Right hindlimb (tissue), 1 donor: ENCODE measurements at places on chromosomes 12 and 14.

GRCh38 chr12:52629281-52630007, 11.1 kb upstream of the KRT73 start:
- no peak for DNase-seq

DNA sequence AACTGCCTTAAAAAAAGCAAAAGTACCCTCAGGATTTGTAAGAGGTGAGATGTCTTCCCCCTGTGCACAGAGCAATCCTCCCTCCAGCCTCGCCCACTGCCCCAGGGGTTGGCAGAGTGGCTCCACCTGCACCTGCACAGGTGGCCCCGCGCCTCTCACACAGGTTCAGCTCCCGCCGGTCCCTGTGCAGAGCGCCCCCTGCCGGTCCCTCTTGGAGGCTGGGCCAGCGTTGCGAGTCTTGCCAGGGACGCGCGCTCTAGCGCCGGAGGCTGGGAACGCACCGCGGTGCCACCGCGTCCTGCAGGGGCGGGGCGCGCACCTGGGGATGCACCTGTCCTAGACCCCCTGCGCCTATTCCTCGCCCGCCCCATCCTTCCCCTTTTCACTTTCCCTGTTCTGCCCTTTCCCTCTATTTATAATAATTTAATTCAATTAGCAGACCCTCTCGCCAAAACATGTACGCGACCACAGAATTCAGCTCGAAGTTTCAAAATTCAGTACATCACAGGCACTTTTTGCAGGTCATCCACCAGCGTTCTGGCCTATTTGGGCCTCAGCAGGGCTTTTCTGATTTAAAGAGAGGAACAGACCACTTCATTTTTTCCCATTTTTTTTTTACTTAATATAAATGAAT, 618.6 kb downstream of the AACS start:
- DNase-seq, result no peak

DNA sequence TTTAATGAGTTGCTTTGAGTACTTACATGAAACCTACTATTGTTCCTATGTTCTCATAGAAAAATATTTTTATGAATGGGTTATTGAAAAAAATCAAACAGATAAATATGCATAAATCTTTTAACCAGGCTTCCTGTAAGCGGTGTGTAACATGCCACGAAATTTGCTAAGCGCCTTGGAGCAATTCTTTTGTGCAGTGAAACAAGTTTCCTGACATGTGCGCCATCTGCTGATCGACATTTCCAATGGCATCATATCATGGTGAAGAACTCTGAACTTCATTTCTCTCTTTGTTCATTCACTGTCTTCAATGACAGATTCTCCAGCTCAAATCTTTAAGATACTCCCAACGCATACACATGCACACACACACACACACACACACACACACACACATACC, 145.6 kb upstream of the NAV3 start:
- DNase-seq, result peak; percentile 82

DNA sequence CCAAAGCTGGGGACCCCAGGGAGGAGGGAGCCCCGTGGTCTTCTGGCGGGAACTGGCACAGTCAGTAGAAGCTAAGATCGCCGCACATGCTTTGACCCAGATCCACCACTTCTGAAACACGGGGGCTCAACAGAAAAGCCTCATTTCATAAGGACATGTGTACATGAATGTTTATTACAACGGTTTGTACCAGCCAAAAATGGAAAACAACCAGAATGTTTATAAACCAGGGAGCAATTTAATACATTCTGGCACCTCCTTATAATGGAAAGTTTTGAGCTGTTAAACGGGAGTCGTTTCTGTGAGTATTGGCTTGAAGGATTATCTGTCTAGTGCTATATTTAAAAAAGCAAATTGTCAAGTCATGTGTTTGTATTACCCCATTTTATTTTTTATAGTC, 7.3 kb upstream of the TMEM179 start:
- DNase-seq, result no peak

GRCh38 chr12:90631591-90632212, 323.3 kb downstream of the CCER1 start:
- DNase-seq, result no peak

DNA sequence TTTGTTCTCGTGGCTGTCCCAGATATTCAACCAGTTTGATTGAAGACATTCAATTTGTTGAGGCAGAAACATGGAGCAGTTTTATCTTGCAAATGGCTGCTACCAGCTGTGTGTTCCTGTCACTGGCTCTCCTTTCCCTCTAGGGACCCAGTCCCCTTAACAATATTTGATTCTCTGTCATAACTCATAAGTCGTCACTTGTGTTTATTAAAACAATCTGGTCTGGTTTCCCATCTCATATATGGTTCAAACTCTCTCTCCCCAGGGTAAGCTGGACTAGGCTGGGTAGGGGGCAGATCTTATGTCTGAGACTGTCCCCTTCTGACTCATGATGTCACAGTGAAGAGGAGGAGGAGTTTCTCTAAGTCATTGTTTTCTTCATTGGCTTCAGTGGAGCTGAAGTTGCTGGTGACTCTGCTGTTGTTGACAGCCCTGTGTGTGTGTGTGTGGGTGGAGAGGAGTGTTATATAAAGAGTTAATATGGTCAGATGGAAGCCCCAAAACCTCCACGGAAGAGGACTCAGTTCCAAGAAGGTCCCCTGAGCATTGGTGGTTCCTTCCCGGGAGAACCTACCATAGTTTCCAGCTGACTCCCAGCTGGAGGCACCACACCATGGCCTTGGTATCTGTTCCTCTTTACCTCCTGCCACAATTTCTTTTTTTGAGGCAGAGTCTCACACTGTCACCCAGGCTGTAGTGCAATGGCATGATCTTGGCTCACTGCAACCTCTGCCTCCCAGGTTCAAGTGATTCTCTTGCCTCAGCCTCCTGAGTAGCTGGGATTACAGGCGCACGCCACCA, 16.1 kb upstream of the GNG2 start:
- no peak for DNase-seq

DNA sequence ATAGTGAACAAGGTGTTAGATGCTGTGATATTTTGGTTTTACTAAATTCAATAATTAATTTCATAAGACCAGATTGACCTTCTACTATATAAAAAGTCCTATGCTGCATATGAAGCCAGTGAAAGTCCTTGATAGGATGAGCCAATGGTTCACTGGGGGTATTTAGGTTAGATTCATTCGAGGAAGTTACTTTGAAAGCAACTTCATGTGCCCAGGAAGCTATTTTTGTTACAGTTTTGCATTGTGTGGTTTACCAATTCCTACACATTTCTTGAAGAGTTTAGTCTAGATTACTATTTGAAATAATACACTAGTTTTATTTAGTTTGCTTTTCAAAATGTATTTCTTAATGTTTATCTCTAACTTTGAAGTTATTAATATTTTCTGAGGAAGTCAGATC, 58.5 kb upstream of the RMST start:
- DNase-seq, result no peak

- DNase-seq, result no peak
Observed at GRCh38 chr14:105989566-105990302, 463.4 kb downstream of the TMEM121 start.

- no peak for DNase-seq
Observed at GRCh38 chr12:98345308-98345876, 170.0 kb upstream of the TMPO start.

GRCh38 chr12:76790564-76791552, 26.9 kb downstream of the ZDHHC17 start:
- no peak for DNase-seq

DNA sequence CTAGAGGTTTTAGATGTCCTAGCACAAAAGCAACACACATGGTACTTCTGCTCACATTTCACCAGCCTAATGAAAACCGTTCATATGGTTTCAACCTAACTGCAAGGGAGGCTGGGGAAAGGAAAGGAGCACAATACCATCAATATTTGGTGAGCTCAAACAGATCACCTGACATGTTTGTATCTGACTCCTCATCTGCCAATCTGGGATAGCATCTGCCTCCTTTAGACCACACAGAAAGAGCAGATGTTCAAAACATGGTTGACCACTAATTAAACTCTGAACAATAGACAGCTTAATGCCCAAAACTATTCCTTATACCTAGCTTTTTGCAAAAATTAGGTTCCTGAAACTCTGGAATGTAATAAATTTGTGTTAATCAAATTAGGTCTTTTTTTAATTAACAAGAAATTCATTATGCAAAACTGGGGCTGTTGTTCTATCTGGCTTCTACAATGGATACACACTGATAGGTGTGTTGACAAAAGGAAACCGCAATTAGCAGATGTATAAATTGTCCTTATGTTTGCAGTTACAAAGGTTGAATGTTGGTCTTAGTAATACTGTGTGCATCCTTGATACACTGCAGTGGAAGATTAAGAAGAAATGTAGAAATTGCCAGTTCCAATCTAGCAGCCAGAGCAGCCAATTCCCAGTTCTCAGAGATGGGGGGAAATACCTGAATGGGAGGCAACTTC, 89.3 kb downstream of the DUSP6 start:
- no peak for DNase-seq

DNA sequence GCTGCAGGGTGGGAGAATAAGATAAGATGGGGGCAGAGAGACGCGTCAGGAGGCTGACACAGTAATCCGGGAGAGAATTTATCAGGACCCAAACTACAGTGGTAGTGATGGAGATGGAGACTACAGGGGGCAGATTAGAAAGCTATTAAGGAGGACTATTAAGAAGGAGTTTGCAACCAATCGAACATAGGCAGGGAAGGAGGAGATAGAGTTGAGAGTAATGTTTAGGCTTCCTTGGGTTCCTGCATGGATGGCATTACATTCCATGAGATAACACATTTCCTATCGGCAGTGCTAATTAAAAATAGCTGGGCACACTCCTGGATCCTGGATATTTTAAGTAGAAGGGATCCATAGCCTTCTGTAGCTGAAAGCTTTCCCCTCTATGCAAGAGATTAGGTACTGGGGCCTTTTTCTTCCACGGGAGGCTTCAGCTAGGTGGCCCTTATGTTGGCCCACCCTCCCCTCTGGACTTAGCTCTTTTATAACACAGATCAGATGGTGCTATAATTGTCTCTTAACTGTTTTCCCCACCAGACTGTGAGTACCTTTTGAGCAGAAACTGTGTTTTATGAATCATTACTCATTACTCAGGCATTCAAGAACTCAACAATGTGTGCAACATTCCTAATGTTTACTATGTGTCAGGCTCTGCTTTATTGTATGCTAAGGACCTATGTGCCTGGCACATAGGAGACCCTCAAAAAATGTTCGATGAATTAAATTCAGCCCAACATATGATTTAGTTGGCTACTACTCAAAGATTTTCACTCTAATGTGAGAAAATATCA, 113.0 kb downstream of the RMST start:
- no peak for DNase-seq

- no peak for DNase-seq
Observed at GRCh38 chr14:95835121-95835730, 41.4 kb upstream of the TUNAR start.

DNA sequence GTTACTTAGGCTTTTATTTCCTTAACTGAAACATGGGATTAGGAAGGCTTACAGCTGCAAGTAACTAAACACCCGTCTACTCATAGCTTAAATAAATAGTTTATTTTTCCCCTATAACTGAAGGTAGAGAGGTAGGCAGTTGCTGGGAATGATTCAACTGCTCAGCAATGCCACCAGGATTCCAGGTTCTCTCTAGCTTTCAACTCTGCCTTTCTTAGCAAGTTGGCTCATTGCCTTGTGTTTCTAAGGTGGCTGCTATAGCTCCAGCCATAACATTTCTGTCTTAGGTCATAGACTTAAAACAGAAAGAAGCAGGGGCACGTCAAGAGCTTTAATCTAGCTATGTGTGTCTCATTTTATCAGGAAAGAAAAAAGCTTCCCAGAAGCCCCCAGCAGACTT, 103.7 kb upstream of the MDM1 start:
- no peak for DNase-seq

- peak; percentile 37 for DNase-seq
Observed at GRCh38 chr12:85279449-85280164, 413 bp upstream of the ALX1 start.

DNA sequence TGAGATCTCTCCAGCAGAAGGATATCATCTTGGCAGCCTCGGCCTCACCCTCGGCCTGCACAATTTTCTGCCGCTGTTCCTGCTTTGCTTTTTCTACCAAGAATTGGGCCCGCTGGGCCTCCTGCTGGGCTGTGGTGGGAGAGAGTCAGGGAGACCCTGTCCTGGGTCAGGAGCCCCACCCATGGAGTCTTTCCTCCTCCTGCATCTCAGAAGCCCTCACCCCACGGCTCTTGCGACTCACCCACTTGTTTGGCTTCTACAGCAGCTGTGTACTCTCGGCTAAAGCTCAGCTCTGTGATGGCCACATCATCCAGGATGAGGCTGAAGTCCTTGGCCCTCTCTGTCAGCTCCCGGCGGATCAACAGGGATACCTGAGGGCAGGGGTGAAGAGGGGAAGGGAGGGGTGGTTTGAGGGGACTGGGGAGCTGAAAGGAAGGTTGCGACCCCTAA, 2.8 kb downstream of the PHB2 start:
- DNase-seq, result no peak

DNA sequence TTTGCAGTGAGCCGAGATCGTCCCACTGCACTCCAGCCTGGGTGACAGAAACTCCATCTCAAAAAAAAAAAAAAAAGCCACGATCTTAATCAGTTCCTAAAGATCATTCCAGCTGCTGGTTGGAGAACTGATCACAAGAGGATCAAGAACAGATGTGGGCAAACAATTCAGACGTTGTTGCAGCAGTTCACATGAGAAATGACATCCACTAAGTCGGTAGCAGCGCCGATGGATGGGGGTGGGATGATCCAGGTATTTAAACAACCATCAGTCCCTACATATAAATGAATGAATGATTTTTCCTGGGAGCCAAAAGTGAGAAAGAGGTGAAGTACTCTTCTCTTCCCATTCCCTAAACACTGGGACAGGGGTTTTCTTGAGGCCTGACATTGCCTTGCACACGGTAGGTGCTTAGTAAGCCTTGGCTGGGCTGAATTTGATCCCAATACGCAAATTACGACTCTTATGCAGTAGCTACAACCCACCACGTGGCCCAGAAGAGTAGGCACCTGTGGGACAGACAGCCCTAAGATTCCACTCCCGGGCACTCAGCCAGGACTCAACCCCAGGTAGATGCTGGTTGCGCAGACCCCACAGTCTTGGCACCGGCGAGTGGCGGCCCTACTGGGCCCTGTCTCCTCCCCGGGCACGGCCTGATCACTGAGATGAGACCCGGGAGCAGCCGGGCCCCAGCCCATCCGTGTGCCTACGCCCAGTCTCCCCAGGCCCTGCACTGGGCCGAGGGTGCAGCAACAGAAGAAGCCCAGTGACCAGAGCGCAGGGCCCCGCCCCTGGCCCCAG, 565 bp downstream of the SPRYD3 start:
- no peak for DNase-seq

- peak; percentile 19 for DNase-seq
Observed at GRCh38 chr12:53211476-53212381, 4.7 kb upstream of the ITGB7 start.
